ENCODE measurements at places on chromosomes 12 and 14.

- no peak for DNase-seq
These were observed 1.1 kb upstream of the JPH4 start for GRCh38 chr14:23579739-23580138.

- no peak for DNase-seq
These were observed 7.3 kb downstream of the ARHGAP9 start for GRCh38 chr12:57472391-57472790.

DNA sequence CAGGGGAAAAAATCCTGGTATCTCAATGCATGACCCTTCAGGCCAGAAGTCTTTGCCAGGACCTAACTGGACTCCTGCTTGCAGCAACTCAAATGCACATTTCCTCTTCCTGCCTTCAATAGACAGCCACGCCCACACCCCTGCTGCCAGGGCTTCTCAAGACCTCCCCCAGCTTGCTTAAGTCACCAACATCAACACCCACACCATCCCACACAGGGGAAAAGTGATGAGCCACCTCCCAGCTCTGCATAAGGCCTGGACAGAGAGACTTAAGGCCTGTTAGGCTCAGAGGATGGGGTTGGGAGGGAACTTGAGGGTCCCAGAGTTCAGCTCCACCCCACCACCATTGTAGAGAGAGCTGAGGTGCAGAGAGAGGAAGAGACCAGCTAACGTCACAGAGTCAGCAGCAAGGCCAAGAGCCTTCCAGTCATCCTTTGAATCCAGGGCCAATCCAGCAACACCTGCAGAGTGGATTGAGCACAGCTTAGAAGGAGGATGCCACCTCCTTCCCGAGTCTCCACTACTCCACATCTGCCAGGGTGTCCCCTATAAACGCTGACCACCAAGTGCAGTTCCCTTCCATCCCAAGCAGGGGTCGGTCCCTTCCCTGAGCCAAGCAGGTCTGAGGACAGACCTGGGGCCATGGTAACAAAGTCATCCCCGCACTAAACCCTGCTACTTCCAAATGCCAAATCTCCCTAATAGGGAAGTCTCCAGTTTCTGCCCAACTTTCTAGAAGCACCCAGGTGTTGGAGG, 50.0 kb downstream of the KDM2B start:
- DNase-seq = no peak

- peak; percentile 60 for DNase-seq
These were observed 30.7 kb downstream of the PXN start for GRCh38 chr12:120234643-120235368.

DNA sequence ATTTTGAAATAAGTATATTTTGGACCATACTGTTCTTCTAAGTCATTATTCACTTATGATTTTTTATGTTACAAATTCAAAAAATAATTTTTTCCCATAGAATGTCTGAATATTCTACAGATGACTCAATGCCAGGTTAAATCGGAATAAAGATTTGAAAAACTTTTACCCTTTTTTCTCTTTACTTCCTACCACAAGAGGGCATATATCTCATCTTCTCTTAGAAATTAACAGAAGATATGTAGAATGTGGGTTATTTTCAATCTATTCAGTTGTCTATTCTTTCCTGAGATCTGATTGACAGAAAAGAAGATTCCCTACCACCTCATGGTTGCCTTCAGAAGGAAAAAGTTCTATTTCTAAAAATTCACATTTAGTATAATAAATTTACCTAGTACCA, 53.0 kb upstream of the KITLG start:
- no peak for DNase-seq

GRCh38 chr12:28611449-28611848, 421.2 kb downstream of the CCDC91 start:
- no peak for DNase-seq

GRCh38 chr12:18681818-18682217, 56.0 kb downstream of the PLCZ1 start:
- no peak for DNase-seq

DNA sequence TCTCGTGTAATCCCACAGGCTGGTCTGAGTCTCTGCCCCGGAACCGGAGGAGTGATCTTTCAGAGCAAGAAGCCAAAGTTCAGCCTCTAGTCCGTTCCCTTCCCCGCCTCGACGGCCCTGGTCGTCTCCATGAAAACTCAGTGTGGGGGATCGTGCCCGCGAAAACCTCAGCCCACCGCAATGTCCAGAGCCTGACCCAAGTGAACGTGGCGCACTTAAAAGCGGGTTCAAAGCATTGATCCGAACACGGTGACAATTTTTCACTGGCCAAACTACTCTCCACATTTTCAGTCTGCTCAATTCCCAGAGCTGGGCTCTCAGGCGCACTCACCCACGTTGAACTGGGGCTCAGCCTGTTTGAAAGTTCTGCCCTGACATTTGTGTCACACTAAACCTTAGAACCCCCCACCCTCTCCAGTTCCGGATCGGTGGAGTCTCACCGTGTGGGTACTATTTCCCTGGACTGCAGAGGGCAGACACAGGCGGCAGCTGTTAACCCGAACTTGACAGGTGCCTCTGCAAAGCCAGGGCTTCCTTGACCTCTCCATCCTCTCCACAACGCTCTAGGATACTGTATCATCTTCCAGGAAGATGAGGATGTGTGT, 886 bp upstream of the PRICKLE1 start:
- DNase-seq = peak; percentile 39

GRCh38 chr14:81465507-81466228, 65.5 kb upstream of the STON2 start:
- DNase-seq = no peak

DNA sequence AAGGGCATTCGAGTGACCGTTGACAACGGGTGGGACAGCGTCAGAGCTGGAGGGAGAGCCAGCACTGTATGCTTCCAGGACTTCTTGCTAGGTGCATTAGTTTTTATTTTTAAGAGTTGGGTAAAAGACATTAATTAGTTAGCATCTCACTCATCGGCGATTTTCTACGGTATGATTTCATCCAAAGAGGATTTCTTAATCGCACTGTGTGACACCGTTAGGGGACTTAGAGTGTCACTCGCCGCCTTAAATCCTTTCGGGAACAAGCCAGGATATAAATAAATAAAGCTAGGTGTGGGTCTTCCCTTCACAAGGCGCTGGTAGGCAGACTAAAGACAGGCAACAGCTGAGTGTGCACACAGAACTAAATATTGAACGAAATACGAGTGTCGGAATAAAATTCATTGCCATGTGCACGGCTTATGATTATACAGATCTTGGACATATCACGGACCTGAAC, 869 bp upstream of the NOVA1 start:
- DNase-seq = peak; percentile 5

- no peak for DNase-seq
These were observed 377.4 kb downstream of the GRIN2B start for GRCh38 chr12:13603953-13604352.

GRCh38 chr14:63544591-63545299, 1.6 kb upstream of the PPP2R5E start:
- no peak for DNase-seq

- DNase-seq = no peak
These were observed 195.4 kb upstream of the C14orf180 start for GRCh38 chr14:104383996-104384775.

DNA sequence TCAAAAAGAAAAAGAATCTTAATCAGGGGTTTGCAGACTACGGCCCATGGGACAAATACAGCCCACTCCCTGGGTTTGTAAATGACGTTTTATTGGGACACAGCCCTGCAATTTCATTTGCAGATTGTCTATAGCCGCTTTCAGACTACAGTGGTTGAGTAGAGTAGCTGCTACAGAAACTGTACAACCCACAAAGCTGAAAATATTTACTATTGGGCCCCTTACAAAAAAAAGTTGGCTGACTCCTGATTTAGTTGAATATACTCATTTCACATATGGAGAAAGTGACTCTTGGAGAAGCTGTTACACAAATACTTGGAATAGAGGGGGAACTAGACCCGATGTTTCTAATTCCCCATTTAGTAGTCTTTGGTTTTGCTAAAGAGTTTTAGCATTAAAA, 162.5 kb upstream of the NOS1 start:
- no peak for DNase-seq

DNA sequence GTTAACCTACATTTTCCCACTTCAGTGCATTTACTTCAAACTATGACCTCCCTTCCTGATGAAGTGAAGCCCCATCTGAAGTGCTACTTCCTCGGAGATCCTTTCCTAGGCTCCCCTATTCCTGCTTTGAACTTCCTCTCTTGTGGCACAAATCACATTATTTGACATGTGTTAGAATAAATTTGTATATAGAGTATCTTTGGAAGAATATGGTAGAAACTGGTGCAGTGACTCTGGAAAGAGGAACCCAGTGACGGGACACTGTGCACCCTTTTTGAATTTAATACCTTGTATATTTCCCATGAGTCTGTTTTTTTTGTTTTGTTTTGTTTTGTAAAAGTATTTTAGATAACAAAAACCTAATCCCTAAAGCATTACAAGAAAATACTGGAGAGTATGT, 66.4 kb upstream of the SRSF5 start:
- no peak for DNase-seq

DNA sequence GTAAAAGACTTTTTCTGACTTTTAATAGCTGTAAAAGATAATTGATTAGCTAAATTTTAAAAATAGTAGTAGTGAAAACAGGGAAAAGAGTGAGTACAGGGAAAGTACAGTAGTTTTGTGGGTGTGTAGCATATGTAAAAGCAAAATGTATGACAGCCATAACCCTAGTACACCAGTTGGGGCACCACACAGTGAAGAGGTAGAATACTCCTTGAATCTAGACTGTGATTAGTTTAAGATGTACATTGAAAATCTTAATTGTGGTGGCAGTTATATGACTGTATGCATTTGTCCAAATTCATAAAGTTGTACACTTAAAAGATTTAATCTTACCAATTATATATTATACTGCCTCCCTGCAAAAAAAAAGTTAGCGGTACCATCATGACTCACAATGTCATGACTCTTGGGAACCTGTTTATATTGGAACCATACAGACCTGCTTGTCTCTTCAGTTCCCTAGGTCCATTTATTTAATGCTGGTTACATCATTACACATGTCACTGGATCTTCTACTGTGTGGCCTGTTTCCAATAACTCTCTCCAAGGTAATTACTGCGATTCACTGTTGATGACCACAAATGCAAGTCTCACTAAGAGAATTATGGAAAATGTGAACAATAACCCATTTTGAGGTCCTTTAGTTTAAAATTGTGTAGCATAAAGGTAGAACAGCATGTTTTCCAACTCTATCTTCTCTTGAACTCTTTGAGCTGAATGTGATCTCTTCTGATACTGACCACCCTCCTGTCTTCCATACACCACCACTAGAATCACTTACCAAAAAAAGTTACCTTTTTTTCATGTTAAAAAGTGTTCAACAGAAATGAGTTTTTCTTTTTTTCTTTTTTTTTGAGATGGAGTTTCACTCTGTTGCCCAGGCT, 264.2 kb upstream of the AMIGO2 start:
- DNase-seq = no peak

DNA sequence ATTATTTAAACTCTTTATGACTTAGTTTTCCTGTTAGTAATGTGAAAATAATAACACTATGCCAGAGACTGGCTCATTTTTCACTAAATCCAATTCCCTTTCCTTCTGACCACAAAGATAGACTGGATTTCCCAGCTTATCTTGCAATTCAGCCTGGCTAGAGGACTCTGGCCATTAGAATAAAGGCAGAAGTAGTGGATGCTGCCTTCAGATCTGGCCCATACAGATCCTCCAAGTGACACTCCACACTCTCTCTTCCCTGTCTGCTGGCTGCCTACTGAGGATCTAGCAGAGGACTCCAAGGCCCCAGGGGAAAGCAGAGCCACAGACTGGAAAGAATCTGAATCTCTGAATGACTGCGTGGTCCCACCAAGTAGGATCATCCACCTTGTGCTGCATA, 188.8 kb upstream of the LMNTD1 start:
- no peak for DNase-seq

DNA sequence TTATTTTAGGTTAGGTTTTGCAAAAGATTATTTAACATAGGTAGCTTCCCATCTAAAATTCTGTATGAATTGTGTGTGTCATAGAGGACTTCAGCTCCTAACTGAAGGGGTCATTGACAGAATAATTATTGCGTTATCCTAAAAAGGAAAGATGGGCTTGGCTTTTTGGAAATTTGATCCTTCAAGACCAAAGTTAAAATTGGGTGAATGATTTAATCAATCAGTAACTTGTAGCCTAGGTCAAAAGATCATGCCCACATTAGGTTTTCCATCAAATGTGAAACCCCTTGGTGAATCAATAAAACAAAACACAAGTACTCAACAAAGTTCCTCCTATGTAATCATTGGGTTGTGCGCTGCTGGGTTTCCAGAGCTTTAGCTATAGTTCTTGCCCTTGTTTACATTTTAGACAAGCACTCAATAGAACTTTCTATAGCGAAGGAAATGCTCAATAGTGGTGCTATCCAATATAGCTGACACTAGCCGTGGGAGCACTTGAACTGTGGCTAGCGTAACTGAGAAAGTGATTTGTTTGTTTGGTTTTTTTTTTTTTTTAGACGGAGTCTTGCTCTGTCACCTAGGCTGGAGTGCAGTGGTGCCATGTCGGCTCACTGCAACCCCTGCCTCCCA, 37.6 kb upstream of the ARHGAP5 start:
- no peak for DNase-seq

- DNase-seq = peak; percentile 90
These were observed 9.3 kb downstream of the PGF start for GRCh38 chr14:74945852-74946658.

DNA sequence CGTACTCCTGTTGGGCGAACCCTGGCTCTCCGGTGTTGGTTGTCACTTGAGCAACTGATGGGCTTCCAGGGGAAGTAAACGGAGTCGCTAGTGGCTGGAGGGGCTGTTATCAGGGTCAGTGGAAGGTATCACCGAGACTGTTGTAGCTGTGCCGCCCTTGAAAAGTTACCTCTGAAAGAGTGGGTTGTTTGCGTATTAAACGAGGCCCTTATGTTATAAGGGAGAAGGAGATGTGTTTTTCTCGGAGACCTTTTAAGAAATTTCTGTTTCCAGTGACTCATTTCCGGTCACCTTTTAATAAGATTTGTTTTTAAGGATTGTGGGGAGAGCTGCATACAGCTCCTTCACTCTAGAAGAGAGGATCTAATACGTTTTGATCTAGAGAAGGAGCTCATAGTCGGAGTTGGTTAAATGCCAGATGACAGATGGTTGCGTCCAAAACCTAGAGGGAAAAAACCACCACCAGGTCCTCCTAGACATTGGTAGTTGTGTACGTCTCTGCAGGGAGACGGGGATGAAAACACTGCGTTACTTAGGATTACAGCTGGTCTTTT, 750 bp upstream of the DBX2 start:
- DNase-seq = no peak

DNA sequence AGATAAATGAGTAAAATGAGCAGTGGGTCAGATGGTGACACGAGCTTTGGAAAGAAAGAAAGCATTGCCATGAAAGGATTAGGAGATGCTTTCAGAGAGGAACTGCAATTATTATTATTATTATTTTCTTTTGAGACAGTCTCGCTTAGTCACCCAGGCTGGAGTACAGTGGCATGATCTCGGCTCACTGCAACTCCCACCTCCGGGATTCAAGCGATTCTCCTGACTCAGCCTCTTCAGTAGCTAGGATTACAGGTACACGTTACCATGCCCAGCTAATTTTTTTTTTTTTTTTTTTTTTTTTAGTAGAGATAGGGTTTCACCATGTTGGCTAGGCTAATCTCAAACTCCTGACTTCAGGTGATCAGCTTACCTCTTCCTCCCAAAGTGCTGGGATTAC, 77.4 kb downstream of the ST8SIA1 start:
- DNase-seq = no peak

GRCh38 chr12:1463073-1463905, 131.1 kb downstream of the FBXL14 start:
- DNase-seq = no peak
